Stimulated activated CD4-positive, alpha-beta T cell treated with anti-CD3 and anti-CD28 coated beads, Interleukin-15, amount 100 ng/mL, for 48 hours (primary cell): ENCODE measurements at places on chromosomes 11 and 22.

- no peak for DNase-seq
Measured at GRCh38 chr11:130629039-130629438, 180.6 kb downstream of the ADAMTS15 start.

GRCh38 chr11:128701086-128701485, 7.2 kb downstream of the FLI1 start:
- no peak for DNase-seq

GRCh38 chr11:68727783-68728182, 23.5 kb downstream of the TESMIN start:
- no peak for DNase-seq

- DNase-seq, result no peak
Measured at GRCh38 chr11:128490092-128490491, 97.3 kb downstream of the ETS1 start.

- no peak for DNase-seq
Measured at GRCh38 chr11:134250246-134250645, 2.9 kb downstream of the THYN1 start.

- DNase-seq, result no peak
Measured at GRCh38 chr11:72203163-72203562, 11.2 kb downstream of the FOLR1 start.

DNA sequence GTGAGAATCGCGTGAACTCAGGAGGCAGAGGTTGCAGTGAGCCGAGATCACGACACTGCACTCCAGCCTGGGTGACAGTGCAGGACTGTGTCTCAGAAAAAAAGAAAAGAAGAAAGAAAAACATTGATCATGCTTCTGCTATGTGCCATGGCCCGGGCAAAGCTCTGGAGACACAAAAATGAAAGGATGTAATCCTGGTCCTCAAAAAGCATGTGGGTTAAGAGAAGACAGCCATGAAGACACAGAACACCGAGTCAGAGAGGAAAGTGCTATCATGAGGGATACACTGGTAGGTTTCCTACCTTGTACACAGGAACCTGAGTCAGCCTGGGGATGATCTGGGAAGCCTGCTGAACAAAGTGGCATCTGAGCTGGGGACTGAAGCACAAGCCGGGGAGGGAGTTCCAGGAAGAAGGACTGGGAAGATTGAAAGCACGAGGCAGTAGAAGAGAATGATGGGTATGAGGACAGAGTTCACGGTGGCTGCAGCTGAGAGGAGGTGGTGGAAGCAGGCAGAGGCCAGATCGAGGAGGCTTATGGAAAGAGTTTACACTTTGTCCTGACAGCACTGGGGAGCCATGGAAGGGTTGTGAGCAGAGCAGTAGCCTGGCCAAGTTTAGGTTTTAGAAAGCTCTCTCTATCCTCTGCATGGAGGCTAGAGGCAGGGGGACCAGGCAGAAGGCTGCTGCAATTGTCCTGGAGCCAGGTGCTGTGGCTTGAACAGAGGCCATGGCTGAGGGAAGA, 9.9 kb upstream of the MAFF start:
- no peak for DNase-seq

DNA sequence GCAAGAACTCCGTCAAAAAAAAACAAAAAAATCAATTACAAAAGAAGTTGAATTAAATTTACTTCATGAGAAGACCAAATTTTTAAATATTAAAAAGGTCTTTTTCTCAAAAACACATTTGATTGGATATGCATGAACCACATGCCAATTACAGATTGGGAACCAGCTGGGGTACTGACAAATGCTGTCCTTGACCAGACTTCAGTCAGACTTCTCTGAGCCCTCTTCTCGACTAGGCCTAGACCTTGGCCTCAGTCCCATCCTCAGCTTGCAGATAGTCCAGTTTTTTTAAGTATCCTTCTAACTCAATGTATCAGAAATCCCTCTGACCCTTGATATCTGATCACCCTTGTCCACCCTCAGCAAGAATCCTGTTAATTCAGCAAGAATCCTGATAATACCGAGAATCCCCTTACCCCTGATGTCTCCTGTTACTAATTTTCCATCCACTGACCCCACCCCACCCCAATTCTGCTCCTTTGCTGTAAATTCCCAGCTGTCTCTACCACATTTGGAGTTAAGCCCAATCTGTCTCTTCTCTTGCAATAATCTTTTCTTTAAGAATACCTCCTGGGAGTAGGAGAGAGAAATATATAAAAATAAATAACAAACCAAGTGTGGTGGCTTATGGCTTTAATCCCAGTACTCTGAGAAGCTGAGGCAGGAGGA, 30.9 kb downstream of the OR4D9 start:
- no peak for DNase-seq

DNA sequence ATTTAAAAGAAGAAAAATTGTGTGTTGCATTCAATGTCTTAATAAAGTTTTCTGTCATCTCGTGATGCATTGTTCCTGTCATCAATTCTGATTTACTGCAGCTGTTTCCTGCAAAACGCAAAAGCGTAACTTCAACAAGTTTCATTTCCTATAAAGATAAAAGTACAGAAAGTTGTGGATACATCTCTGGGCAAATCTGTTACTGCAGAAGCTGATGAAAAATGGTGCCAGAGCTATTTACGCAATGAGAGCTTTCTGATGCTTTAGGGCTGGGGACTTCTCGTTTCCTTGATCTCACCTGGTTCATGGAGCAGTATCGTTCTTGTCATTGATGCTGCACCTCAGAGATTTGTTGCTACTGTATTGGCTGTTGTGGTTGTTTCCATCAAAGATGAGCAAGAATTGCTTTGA, 15.5 kb upstream of the MS4A12 start:
- DNase-seq, result no peak

- DNase-seq, result no peak
Measured at GRCh38 chr11:44024977-44025376, 22.8 kb upstream of the ACCSL start.

GRCh38 chr11:64086258-64087123, 50.8 kb downstream of the FLRT1 start:
- DNase-seq, result no peak

GRCh38 chr11:128645968-128646367, 47.9 kb upstream of the FLI1 start:
- DNase-seq, result no peak

DNA sequence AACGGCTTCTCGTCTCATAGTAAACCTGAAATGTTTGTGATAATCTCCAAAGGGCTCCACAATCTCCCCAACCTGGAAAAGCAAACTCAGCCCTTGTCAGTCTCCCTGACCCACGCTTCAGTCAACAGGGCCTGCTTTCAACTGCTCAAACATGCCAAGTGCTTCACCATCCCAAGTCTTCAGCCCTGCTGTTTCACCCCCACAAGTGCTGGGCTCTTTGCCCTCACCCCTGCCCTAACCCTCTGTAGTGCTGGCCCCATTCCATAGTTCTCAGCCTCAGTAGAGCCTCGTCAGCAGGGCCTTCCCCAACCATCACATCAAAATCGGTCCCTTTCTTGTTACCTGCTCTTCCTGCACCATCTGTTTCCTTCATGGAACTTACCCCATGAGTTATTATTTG, 43.4 kb upstream of the NFRKB start:
- DNase-seq, result no peak

- no peak for DNase-seq
Measured at GRCh38 chr22:39408173-39408572, 8.6 kb downstream of the TAB1 start.

DNA sequence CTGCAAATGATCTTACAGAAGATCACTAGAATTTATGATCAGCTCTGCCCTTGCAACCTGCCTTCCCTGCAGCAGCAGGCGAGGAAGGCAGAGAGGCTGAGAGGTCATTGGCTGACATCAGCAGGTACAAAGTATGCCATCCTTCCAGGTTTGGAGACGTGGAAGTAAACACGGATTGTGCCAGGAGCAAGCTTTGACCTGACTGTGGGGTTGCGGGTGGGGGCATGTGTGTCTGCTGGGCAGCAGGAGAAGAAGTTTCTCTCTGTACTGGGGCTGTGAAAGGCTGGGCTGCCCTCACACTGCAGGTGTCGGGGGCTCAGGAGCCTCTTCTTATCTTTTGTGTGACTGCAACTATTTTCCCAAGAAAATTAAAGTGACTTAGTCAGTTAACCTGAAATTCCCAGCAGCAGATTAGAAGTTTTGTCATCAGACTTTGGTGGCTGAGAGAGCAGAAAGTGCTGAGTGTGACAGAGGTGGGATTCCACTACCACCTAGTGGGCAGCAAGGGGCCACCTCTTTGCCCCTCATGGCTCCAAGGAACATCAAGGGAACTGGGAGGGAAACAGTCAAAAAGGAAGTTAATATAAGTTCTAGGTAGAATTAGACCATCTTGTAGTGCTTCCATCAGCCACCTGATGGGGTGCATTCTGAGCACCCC, 565.9 kb downstream of the ETS1 start:
- DNase-seq, result no peak

DNA sequence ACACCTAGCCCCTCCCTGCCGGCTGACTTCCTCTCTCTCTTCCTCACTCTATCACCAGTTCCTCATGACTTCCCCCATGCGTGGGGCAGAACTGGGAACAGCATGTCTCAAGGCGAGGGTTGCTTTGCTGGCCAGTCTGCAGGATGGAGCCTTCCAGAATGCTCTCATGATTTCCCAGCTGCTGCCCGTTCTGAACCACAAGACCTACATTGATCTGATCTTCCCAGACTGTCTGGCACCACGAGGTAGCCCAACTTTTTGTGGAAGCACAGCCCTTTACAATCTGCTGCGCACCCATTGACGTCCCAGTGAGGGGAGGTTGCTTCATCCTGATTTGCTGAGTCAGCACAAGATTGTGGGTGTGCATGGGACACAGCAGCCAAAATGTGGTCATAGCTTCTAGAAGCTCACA, 8.6 kb downstream of the TCN2 start:
- DNase-seq, result no peak

- no peak for DNase-seq
Measured at GRCh38 chr11:88151709-88152265, 23.5 kb downstream of the RAB38 start.

- DNase-seq, result no peak
Measured at GRCh38 chr11:111694851-111695250, 71.3 kb downstream of the PPP2R1B start.

DNA sequence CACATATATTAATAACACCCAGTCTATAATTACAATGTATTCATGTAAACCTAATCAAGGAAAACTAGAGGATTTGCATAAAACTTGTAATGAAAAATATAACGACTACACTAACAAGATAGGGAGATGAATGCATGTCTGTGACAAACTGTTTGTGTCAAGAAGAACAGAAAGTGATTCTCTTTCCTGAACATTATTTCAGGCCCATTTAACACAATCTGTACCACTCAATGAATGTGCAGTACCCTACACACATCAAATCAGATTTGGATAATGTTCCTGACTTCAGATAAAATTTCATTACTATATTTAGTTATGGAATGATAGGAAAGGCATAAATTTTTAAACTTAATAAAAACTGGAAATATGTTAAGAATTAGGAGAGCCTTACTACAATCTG, 93.1 kb downstream of the CADM1 start:
- no peak for DNase-seq

- no peak for DNase-seq
Measured at GRCh38 chr11:116082256-116082655, 578.0 kb upstream of the CADM1 start.

DNA sequence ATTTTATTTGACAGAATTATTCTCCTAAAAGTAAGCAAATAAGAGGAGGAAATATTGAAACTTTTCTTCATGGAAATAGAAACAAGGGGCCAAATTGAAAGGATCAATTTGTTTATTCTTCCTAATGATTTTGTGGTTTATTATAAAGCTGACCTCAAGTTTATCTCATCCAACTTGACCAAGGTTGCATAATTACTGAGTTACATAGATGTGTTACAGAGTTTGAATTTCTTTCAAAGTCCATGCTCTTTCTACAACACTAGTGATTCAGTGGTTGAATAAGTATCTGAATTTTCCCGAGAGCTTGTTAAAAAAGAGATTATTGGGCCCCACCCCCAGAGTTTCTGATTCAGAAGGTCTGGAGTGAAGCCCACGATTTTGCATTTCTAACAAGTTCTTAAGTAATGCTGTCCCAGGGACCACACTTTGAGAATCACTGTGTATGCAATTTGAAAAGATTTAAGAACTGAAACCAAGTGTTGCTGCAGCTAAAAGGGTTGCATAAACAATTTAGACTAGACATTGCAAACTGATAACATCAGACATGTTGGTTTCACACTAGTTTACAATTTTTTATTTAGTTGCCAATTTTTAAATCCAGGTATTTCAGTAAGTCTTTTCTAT, 485.7 kb upstream of the ANO5 start:
- no peak for DNase-seq

- no peak for DNase-seq
Measured at GRCh38 chr11:101521821-101522220, 62.0 kb downstream of the TRPC6 start.

- DNase-seq, result no peak
Measured at GRCh38 chr11:46381048-46381818, at the start of gene MDK. TSS of gene MDK (plus strand) at chr11:46381669. CDS start at chr11:46382058, 389 bp downstream.

DNA sequence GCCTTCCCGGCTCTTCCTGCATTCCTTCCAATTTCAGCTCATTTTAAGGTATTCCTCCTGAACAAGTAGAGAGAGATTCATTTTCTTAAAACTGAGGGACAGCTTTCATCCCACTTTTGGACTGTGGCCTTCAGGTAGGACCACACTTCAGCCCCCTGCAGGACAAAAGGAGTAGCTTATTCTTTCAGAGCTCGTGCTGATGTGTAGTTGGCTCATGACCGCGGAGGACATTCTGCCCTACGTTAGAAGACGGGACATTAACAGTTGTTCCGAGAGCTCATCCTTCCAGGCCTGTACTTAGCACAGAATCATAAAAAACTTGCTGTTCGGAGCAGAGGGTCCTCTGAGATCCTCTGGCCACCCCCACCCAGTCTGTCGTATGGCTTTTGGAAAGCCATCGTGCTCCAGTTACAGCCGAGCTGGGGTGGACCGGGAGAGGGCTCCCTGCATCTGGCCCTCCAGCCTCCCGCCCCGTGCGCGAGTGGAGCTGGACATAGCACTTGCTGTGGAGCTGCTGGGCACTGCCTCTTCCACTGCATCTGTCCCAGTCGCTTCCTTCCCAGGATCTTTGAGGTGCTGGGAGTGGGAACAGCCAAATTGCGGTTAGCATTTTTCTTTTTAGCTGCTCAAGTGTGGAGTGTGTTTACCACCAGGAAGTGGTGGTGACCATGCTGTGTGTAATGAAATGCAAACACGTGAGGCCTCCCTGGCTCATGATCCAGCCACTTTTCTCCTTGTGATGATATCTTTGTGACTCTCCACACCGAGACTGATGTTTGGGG, 250.3 kb downstream of the TBC1D22A start:
- DNase-seq, result no peak
